ENCODE measurements at places on chromosomes 2 and 18.

GRCh38 chr2:107384422-107384821, 442.3 kb upstream of the RGPD4 start:
- no peak for DNase-seq

GRCh38 chr2:156800781-156801361, 364.7 kb downstream of the GPD2 start:
- DNase-seq, result no peak

- DNase-seq, result no peak
Observed at GRCh38 chr2:52532956-52533355, 1234.6 kb upstream of the CHAC2 start.

- DNase-seq, result no peak
Observed at GRCh38 chr2:11980809-11981208, 234.4 kb downstream of the LPIN1 start.

DNA sequence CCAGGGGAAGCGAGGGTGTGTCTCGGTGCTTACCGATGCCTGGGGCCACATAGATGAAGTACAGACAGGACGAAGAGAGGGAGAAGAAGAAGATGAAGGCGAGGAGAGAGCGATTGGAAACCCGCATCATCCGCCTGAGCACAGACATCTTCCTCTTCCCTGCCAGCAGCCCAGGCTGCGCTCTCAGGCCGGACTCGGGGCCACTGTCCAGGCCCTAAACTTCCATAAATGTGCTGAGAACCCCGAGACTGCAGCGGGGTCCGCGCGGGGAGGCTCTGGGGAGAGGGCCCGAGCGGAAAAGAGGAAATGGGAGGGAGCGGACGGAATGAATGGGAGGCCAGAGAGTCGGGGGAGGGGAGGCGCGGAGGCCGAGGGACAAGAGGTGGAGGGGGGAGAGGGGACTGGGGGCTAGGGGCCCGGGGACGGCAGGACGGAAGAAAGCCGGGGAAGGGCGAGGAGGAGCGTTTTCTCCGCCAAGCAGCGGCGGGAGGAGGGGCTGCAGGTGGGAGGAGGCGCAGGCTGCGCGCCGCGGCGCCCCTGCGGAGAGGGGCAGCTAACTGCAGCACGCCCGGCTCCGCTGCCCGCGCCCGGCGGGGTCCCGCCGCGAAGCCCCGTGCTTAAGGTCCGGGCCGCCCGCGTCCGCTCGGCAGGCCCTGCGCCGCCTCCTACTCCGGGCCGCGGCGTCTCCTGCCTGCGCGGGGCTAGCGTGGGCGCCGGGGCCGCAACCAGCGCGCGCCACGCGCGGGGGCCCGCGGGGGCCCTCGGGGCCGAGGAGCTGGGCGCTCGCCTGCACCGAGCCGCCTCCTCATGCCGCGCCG, at the start of gene B4GALT6:
B4GALT6 (minus strand) TSS at position 303 of the 818 bp plus-strand sequence; CDS start at position 148, 155 bp downstream.
- no peak for DNase-seq

- DNase-seq, result no peak
Observed at GRCh38 chr2:161352719-161353118, 44.5 kb downstream of the PSMD14 start.

- no peak for DNase-seq
Observed at GRCh38 chr2:238498188-238498587, 71.5 kb downstream of the ASB1 start.

GRCh38 chr2:7646661-7647060, 729.4 kb downstream of the RNF144A start:
- no peak for DNase-seq

All from uterus (tissue), 4 donors.